ENCODE measurements at places on chromosomes 4 and X.

DNA sequence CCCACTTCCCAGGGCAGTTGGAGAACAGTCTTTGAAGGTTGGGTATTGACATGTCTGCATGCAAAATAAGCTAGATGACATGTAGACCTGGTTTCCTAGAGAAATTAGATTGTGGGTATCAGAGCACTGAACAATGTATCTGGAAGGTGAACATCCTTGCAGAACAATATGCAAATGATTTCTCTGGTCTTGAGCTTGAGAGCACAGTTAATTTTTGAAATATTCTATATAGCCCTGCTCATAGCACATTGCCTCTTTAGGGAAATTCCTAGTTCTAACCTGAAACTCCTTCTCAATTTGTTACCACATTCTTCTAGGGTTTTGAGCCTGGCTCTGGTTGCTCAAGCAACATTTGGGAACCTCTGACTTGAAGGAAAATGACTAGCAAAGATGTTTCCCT lies 41.6 kb upstream of the LAS1L start:
- no peak for DNase-seq

- DNase-seq: no peak
Measured at GRCh38 chr4:1772853-1773538, 20.1 kb upstream of the FGFR3 start.

DNA sequence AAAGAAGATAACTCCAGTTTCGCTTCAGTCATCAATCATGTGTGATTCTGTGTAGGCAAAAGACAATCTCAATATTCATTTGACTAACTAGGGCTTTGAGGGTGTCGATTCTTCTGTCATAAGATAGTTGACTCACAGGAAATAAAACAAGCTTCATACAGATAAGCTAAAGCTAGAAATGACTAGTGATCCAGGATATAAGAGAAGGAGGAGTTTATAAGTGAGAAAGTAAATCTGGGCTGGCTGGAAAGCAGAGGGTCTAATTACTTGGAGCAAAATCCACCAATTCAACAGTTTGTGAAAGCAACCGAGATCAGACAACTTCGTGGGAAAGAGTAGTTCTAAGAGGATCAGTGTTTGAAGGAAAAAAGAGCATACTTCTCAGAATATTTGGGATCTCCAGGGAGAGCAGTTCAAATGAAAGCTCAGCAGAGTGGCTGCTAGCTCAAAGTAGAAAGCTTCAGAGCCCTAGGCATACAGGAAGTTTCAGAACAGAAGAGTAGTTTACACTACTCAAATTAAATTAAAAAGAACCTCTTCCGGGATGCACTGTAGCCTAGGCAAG lies 429.3 kb downstream of the INPP4B start:
- no peak for DNase-seq

DNA sequence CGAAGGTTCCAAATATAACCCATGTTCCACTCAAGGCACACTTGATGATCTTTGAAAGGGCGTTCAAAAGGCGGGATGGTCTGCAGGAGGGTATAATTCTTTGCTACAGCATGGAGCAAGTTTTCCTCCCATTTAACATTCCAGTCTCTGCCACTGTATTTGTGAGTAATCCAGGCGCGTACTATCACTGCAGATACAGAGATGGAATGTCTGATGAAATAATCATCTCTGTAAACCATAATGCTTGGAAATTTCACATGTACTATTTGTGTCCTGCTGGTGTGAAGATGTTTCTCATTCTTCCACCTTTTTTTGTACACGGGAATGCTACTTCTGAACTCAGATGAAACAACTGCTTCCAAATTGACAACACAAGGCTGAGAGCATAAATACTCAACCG lies 15.5 kb downstream of the SEL1L3 start:
- no peak for DNase-seq

GRCh38 chrX:119758731-119759247 lies 401 bp downstream of the SOWAHD start:
- DNase-seq: no peak

GRCh38 chr4:38275331-38276100 lies 315.3 kb downstream of the PTTG2 start:
- no peak for DNase-seq

- DNase-seq: peak; percentile 68
Measured at GRCh38 chrX:1392376-1393068, 609 bp upstream of the SLC25A6 start.

DNA sequence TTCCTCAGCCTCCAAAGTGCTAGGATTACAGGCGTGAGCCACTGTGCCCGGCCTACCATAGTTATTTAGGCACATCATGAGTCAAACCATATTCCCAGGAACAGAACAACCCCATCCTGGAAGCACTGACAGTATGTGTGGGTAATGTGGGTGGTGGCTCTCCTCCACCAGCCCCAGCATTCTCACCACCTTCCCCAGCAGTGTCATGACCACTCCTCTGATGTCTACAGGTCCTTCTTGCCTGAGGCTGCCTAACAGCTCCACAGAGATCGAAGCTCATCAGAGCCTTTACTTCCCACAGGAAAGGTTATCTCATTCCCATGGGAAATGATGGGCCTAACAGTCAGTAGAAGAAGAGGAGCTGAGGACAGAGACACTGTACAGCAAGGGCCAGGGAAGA lies 129.5 kb upstream of the GPC4 start:
- no peak for DNase-seq

- peak; percentile 75 for DNase-seq
Measured at GRCh38 chrX:131633285-131633917, 89.5 kb downstream of the OR13H1 start.

- DNase-seq: no peak
Measured at GRCh38 chrX:18985186-18985435, 1.2 kb upstream of the PHKA2 start.

DNA sequence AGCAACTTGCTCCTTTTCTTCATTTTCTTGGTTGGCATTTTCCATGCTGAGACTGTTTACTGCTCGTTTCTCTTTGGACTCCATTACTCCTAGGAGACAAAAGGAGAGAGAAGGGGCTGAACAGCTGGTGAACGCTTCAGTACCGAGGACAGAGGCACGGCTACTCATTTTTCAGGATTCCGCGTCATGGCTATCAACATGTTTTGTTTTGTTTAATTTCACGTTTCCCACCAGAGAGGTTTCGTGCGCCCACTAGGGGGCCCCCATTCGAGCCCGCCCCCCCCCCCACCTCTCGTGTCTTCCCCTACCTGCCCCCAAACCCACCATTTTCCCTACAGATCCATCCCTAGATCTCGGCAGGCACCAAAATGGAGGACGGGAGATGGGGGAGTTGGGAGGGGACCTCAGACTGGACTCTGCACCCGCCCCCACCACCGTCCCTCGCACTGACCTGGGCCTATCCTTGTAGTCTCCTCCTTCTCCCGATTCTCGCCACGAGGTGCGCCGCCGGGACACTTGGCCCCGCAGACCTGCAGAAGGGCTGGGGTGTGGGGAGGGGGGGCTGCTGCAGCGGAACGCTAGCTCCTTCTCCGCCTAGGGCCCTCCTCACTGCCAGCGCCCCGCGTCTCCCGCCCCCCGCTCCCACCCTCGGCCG lies 653 bp downstream of the BEX1 start:
- no peak for DNase-seq

GRCh38 chrX:784829-785228 lies 154.2 kb downstream of the SHOX start:
- no peak for DNase-seq

DNA sequence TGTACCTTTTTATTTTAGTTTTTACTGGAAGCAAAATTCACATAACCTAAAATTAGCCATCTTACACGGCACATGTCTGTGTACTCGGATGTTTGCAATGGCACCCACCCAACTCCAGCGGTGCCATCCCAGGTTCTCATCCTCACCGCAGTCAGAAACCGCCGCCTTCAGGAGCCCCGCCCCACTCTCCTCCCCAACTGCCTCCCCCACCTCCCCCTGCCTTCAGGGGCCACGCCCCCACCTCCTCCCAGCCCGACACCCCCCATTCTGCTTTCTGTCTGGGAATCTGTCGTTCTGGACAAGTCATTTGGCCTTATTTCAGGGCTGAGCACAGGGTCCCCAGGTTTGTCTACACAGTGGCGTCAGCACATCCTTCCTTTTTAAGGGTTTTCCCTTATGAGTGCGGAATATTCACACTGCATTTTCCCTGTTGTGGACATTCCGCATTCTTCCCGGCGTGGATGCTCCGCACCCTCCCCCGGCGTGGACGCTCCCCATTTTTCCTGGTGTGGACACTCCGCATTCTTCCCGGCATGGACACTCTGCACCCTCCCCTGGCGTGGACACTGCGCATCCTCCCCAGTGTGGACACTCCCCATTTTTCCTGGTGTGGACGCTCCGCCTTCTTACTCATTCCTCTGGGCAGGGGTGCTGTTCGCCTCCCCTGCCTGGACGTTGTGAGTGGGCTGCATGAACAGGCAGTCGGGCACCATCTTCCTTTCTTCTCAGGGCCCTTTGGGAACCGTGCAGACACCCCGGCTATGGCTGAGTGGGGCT lies 135.4 kb upstream of the NKX1-1 start:
- no peak for DNase-seq

DNA sequence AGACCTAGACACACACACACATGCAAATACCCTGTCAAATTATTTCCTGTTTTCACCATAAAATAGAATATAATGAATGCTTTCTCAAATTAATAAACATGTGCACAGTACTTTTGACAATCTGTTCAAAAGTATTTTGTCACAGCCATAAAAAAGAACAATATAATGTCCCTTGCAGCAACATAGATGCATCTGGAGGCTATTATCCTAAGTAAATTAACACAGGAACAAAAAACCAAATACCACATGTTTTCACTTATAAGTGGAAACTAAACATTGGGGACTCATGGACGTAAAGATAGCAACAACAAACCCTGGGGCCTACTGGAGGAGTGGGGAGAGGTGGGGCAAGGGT lies 15.5 kb downstream of the RAB40A start:
- no peak for DNase-seq

GRCh38 chrX:129781134-129781672 lies 1.5 kb downstream of the SASH3 start:
- DNase-seq: no peak

GRCh38 chr4:138049355-138049754 lies 192.8 kb downstream of the SLC7A11 start:
- DNase-seq: peak; percentile 4

DNA sequence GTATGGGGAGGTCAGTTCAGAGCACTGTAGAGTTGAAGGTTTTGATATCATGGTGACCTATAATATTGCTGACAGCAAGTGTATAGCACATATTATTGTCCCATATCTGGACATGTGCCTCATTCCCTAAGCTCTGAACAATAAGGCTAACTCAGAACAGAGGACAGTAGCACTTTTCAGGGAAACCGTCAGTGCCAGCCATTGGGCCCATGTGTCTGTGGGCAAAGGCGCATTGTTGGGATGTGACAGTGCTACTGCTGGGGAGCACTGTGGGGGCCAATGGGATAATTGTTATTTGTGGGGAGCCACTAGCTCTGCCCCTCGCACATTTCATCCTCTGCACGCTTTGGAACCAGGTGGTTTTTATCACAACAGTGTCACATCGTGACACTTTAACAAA lies 136.2 kb downstream of the ELOVL6 start:
- no peak for DNase-seq

DNA sequence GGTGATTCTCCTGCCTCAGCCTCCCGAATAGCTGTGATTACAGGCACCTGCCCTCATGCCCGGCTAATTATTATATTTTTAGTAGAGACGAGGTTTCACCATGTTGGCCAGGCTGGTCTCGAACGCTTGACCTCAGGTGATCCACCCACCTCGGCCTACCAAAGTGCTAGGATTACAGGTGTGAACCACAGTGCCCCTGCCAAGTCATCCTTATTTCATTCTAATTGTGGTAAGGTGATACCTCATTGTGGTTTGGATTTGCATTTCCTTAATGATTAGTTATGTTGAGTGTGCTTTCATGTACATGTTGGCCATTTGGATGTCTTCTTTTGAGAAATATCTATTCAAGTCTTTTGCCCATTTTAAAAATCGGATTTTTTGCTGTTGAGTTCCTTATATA lies 93.0 kb downstream of the USP9X start:
- no peak for DNase-seq

DNA sequence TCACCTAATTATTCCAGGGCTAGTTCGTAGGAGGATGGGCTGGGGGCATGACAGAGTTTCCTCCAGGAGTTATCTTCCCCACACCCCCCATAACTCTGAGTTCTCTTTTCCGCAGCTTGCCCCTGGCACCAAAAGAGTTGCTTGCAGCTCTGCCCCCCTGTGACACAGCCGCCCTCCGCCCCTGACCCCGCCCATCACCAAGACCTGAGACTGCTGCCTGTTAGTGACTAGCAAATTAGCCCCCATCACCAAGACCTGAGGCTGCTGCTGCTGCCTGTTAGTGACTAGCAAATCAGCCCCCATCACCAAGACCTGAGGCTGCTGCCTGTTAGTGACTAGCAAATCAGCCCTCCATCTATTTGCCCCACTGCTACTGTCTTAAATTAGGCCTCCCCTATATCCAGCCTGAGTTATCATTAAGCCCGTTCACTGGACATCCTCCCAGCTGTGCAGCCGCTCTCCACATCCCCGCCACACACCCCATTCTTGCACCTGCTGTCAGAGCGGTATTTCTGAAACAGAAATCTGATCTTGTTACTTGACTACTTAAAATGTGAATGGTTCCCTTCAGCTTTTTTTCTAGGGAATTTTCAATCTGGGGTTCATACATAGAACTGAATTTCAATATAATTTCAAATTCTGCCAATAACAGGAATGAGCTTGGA lies 1.5 kb upstream of the PAPSS1 start:
- no peak for DNase-seq

DNA sequence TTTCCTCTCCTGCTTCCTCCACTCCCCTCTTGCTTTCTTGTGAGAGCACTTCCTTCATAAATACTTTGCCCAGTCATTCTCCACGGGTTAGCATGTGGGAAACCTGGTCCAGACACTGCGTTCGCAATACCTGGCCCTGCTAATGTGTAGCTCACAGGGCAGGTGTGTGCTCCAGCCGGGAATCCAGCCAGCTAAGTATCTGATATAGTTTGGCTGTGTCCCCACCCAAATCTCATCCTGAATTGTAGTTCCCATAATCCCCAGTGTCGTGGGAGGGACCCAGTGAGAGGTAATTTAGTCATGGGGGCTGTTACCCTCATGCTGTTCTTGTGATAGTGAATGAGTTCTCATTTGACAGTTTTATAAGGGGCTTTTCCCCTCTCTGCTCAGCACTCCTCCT lies 32.2 kb upstream of the STX18 start:
- DNase-seq: no peak

GRCh38 chrX:68579810-68580209 lies 67.7 kb upstream of the STARD8 start:
- no peak for DNase-seq

DNA sequence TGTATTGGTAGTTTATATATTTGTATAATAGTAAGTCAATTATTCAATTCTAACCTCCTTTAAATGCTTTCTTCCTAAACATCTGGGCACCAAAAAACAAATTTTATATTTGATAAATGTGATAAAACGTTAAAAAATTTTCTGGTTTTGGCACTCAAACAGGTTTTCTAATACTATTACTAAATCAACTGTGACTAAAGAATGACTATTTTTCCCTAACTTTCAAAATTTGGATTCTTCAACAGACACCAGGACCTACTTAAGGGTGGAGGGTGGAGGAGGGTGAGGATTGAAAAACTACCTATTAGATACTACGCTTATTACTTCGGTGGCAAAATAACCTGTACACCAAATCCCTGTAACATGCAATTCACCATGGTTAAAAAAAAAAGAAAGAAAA lies 555.5 kb downstream of the IL15 start:
- DNase-seq: no peak
